Left ventricle myocardium inferior (tissue), 1 donor: ENCODE measurements at places on chromosomes 3 and 15. TPM values are rescaled to one million over a fixed set of nuclear protein-coding genes. Genes with fewer than 3 reads are reported as not detected.
A peak's percentile ranks its signal among the peaks of the same experiment; 100 is the strongest.

Gene MORC1
- not detected for total RNA-seq

GRCh38 chr3:127120851-127121647 is 71.9 kb upstream of the PRR23E start:
- DNase-seq: no peak

GRCh38 chr3:141235661-141236171 is 4.1 kb downstream of the PXYLP1 start:
- DNase-seq: no peak

DNA sequence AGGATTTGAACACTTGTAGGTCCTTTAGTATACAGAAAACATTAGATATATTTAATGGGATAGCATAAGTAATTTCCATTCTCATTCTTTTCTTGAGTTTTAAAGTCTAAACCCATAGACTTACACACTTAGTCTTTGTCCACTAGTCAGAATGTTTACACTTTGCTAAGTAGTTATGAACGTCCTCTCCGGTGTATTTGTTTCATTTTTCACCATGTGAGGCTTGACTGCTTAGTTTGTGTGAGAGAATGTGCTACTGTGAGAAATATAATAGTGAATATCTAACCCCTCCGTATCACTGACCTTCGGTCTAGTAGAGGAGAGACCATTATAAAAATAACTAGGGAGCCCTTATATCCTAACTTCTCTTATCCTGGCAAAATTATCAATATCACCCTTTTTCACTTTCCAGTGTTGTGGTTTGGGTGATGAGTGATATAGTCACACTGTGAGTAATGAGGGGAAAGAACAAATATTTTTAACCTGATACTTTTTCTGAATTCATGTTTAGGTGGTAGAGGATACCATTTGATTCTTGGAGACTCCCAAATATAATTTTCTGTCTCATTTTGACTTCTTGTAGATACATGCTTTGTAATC is 122.4 kb downstream of the UBE2E2 start:
- DNase-seq: no peak

DNA sequence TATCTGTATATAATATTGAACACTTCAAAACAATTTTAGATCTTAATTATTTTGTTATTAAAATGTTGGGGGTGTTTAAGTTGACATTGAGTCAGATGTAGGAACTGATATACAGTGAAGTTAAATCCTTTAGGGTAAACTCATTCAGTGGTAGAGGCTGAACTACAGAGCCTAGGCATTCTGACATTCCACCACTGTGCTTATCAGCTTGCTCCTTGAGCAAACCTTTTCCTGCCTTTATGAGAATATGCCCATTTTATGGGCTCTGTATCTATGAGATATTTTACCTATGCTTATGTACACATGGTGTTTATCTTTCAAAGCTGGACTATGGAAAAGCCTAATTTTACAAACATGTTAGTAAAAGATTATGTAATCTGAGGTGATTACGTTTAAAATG is 407.5 kb downstream of the ZBTB20 start:
- no peak for DNase-seq

Gene SH2D7
- total RNA-seq: not detected

Gene RSRC1
- total RNA-seq: 19.1 TPM

GRCh38 chr3:11558002-11558401 is 85.7 kb downstream of the VGLL4 start:
- DNase-seq: peak; percentile 9

Gene CACNA1D
- total RNA-seq: 1.1 TPM

GRCh38 chr3:72163809-72164634 is 379.1 kb upstream of the PROK2 start:
- no peak for DNase-seq

Gene LRRC31
- total RNA-seq: not detected

- DNase-seq: no peak
These were observed 11.2 kb downstream of the C3orf62 start for GRCh38 chr3:49265661-49266386.

- no peak for DNase-seq
These were observed 19.1 kb upstream of the VILL start for GRCh38 chr3:37971467-37971866.

DNA sequence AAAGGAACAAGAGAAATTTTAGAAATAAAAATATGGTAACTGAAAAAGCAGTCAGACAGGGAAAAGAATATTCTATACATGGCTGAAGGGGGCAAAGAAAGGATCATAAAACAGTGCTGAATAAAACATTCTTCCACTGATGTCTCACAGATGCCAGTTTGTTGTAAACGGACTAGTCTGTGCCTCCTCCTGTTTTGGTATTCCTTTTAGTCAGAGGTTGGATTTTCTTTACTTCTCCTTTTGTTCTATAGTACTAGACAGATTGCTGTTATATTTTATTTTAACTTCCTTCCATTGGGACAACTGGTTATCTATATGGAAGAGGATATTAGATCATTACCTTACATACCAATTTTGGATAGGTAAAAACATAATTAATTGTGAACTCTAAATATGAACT is 16.0 kb upstream of the GNB5 start:
- DNase-seq: no peak

DNA sequence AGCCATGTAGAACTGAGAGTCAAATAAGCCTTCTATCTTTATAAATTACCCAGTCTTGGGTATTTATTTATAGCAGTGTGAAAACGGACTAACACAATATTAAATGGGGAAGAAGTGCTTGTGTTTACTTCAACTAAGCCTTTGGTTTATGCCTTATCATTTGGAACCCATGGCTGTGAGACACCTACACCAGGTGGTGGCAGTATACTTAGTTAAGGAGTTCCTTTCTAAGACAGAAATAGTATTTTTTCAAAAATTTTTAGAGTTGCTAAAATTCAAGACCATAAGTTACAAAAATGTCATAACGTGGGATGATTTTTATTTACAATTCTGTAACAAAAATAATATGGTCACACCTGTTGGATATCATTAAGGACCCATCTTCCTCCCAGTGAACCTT is 354.5 kb upstream of the SOX14 start:
- no peak for DNase-seq

DNA sequence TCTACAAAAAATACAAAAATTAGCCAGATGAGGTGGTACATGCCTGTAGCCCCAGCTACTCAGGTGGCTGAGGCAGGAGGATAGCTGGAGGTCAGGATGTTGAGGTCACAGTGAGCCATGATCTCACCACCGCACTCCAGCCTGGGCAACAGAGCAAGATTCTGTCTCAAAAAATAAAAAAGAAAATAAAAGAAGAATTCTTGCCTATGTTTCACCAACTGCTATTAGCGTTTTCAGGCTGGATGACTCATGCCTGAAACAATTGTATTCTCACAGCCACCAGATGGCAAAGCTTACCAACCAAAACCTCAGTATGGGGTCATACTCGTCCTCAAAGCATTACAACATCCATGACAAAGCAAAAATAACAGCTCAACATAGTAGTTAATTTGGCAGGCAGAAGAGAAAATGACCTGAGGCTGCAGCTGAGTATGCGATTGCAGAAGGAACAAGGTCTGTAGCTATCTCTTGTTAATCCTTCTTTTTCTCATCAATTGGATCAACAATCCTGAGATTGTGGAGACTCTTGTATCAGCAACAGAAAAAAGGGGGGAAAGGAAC is 52.2 kb downstream of the TP53BP1 start:
- no peak for DNase-seq

GRCh38 chr3:12532182-12532581 is 13.1 kb downstream of the MKRN2OS start:
- no peak for DNase-seq

Gene AHSG
- not detected for total RNA-seq

GRCh38 chr3:136898954-136899353 is 36.9 kb downstream of the NCK1 start:
- DNase-seq: no peak

Gene SLCO2A1
- 18.0 TPM for total RNA-seq

- no peak for DNase-seq
These were observed 234.7 kb downstream of the CDIN1 start for GRCh38 chr15:36814105-36814504.

Gene CYP11A1
- total RNA-seq: 0.27 TPM

GRCh38 chr15:75738014-75738646 is 25.5 kb upstream of the CSPG4 start:
- DNase-seq: no peak

GRCh38 chr3:71728632-71729342 is 3.6 kb upstream of the EIF4E3 start:
- no peak for DNase-seq

- no peak for DNase-seq
These were observed 75.1 kb upstream of the SLC6A11 start for GRCh38 chr3:10740954-10741353.

GRCh38 chr3:173199568-173199967 is 58.5 kb upstream of the SPATA16 start:
- DNase-seq: no peak

Gene FETUB
- total RNA-seq: not detected

Gene KCNMB3
- total RNA-seq: 0.96 TPM

- peak; percentile 40 for DNase-seq
These were observed 13.7 kb downstream of the PAK6 start for GRCh38 chr15:40252438-40253166.

GRCh38 chr3:134623615-134624245 is 27.1 kb downstream of the KY start:
- DNase-seq: no peak

Gene GOLGA6L10
- total RNA-seq: 0.33 TPM
